CD4-positive, CD25-positive, alpha-beta regulatory T cell (primary cell): ENCODE measurements at places on chromosomes 12 and 14. TPM values are rescaled to one million over a fixed set of nuclear protein-coding genes. Genes with fewer than 3 reads are reported as not detected.

Gene TESPA1
- 117 TPM for polyA plus RNA-seq

Gene PLEKHH1
- polyA plus RNA-seq, result not detected

Gene CLEC4C
- not detected for polyA plus RNA-seq

Gene KRT85
- polyA plus RNA-seq, result not detected

Gene SOCS4
- 2.5 TPM for polyA plus RNA-seq

Gene DHRS2
- 0.25 TPM for polyA plus RNA-seq

Gene KLRB1
- polyA plus RNA-seq, result 21.6 TPM

Gene LRIG3
- not detected for polyA plus RNA-seq
